ENCODE measurements at places on chromosomes 16 and 17.

GRCh38 chr17:44915862-44916780 is 821 bp upstream of the GFAP start:
- DNase-seq = no peak

DNA sequence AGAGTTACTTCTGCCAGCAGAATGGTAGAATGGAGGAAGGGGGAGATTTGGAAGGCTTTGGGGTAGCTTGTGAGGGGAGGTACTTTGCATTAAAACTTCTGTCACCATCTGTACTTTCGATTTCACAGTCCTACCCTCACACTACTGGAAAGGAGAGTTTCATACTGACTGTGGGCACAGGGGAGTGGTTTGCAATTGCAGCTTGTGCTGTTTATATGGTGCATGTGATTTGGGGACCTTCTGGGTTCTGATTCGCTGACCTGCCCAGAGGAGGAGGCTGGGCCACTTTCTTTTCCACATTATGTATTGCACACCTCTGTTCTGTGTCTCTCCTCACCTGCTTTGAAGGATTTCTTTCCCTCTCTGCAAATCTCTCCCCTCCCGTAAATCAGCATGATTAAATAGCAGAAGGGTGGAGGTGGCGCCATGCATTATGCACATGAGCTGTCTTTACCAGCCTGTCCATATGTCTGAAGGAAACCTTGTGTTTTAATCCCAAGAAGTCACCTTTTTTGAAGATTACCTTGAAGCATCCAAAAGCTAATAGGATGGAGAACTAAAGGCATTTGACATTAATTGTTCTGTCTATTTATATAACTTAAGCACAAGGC is 90.9 kb downstream of the RBFOX1 start:
- DNase-seq = no peak

GRCh38 chr16:89023621-89024511 is 46.9 kb upstream of the CBFA2T3 start:
- no peak for DNase-seq

GRCh38 chr16:48448841-48449481 is 63.7 kb upstream of the SIAH1 start:
- no peak for DNase-seq

DNA sequence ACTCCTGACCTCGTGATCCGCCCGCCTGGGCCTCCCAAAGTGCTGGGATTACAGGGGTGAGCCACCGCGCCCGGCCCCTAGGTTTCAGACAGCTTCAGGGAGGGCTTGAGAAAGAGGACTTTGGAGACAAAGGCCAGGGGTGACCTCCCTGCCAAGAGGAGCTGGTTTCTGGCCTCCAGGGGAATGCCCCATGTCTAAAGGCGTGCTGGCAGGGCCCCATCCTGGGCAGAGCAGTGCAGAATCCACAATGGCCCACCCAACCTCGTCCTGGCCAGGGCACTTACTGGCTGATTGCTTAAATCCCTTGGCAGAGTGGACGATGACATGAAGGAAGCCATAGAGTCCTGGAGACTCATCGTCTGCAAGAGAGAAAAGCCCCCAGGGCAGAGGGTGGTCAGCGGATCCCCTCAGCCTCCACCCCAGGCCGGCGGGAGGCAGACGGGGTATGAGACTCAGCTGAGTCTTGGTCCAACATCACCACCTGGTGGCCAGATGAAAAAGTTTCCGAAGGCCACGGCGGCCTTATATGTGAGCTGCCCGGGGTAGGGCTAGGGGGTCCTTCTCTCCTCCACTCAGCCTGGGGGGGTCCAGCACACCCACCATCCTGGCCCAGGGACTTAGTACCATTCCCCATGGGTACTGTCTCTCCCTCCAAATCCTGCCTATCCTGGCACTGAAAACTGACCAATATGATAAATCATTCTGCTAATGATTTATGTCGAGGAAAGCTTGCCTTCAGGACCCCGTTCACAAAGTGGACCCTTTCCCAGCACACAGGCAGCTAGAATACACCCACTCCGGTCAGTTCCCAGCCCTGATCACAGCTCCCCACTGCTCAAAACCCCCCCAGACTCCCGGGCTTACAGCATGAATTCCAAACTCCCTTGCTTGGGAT is 59.1 kb downstream of the TIMM22 start:
- peak; percentile 50 for DNase-seq

All from fibroblast of skin of abdomen (primary cell).